ENCODE measurements at places on chromosomes 2 and 18.

DNA sequence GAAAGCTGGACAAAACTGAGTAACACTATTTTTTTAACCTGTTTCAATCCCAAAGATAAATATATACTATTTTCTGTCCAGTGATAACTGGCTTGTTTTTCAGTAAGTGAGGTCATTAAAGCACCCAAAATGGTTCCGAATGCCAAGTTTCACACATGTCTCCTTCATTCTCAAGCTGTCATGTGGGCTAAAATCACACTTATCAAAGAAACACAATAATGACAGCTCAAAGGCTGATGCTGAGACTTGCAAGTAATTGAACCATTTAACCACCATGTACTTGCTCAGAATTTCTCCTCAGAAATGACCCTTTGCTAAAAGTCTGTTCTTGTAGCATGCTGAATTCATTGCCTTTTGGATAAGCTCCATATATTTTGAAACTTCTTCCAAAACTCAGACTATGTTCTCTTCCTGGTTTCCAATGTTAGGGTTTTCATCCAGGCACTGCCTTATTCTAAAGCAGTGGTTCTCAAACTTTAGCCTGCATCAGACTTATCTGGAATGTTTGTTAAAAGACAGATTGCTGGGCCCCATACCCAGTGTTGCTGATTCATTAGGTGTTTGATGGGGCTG, 149.8 kb downstream of the VWC2L start:
- no peak for DNase-seq

DNA sequence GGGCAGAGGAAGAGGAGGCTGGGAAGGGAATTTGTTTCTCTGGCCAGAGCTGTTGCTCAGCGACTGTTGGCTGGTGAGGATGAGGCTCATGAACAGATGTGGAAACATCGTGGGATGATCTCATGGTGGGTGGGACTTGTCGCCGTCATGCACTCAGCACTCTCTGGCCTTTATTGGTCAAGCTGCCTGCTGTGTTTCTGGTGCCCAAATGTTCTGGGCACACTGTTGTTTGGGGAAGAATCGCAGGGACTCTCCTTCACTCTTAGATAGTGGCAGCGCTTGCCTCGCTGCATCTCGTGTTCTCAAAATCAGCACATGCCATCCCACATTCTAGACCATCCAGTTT, 145.6 kb downstream of the AGAP1 start:
- no peak for DNase-seq

GRCh38 chr18:24198461-24198860, 59.6 kb downstream of the CABYR start:
- DNase-seq: no peak

GRCh38 chr2:39266139-39266805, 22.5 kb upstream of the CDKL4 start:
- no peak for DNase-seq

- DNase-seq: peak; percentile 87
These were observed 12.1 kb downstream of the CD226 start for GRCh38 chr18:69935319-69936190.

DNA sequence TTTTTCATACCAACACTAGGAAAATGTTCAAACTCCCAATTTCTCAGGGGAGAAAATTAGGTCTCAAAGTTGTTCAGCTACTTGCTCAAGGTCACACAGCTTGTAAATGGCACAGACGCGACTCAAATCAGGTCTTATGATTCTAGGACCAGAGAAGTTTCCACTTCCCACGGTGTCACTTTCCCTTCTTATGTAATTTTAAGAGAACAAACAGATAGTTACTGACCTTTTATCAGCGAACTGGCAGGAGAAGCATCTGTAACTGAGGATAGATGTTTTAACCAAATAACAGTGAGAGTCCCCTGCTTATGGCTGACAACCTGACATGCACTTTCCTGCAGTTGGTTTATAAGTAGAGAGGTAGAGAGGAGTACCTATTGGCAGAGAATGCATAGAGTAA, 2.1 kb upstream of the KCNJ3 start:
- no peak for DNase-seq

DNA sequence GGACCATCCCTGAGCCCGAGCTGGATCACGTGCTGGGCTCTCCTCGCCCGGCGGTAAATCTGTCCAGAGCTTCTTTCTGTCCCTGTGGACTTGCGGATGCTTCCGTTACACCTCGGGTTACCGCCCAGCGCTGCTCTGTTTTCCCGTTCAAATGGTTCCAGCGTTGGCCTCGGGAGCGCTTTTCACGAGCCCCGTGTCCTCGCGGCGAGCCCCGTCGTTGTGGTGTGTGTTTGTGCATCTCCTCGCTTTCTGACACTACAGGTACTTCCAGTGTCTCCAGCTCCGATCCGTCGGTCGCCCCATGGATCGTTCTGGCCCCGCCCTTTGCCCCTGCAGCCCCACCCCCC, 77.4 kb downstream of the RTP5 start:
- no peak for DNase-seq

Measured in CD4-positive, alpha-beta T cell treated with Interleukin-21 for 1 hour (primary cell).